Esophagus squamous epithelium (tissue), 5 donors: ENCODE measurements at places on chromosomes 1 and 21.

- DNase-seq: no peak
Observed at GRCh38 chr1:160615660-160616059, 31.2 kb downstream of the SLAMF1 start.

DNA sequence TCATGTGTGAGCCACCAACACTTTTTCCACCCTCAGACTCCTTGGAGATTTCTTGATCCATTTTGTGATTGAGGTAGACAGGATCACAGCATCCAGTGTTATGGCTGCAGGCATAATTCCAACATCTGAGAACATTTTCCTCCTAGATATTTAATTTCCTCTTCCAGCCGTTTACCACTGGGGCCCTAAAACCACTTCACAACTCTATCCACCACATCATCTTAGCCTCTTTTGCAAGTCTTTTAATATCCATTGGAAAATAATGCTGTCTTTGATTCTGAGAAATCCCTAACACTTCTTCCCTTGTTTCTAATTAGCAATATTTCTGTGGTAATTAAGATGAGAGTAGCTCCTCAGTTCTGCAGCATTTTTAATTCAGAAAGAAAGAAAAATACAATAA lies 190.1 kb downstream of the TNR start:
- no peak for DNase-seq

GRCh38 chr1:181583598-181583997 lies 100.3 kb downstream of the CACNA1E start:
- no peak for DNase-seq

- DNase-seq: no peak
Observed at GRCh38 chr1:77012066-77012465, 144.8 kb downstream of the ST6GALNAC5 start.

GRCh38 chr1:238153253-238153652 lies 262.5 kb upstream of the ZP4 start:
- no peak for DNase-seq

DNA sequence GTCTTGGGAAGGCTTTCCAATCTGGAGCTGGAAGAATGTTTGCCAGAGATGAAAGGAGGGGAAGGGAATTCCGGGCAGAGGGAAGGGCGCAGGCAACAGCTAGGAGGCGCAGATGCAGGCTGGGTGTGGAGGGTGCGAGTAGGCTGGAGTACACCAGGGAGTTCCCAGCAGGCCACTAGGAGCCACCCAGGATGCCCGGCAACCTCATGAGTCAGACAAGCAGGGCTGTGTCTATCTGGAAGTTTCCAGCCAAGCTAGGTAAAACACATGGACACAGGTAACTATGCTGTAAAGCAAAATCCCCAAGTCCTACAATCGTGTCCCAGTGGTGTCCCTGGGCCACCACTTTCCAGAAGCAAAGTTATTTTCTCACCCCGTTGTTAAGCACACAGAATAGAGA lies 990 bp upstream of the NBL1 start:
- no peak for DNase-seq

- DNase-seq: no peak
Observed at GRCh38 chr1:98306517-98307089, 354.9 kb upstream of the SNX7 start.

- DNase-seq: no peak
Observed at GRCh38 chr1:201628490-201628889, 89.6 kb downstream of the NAV1 start.

DNA sequence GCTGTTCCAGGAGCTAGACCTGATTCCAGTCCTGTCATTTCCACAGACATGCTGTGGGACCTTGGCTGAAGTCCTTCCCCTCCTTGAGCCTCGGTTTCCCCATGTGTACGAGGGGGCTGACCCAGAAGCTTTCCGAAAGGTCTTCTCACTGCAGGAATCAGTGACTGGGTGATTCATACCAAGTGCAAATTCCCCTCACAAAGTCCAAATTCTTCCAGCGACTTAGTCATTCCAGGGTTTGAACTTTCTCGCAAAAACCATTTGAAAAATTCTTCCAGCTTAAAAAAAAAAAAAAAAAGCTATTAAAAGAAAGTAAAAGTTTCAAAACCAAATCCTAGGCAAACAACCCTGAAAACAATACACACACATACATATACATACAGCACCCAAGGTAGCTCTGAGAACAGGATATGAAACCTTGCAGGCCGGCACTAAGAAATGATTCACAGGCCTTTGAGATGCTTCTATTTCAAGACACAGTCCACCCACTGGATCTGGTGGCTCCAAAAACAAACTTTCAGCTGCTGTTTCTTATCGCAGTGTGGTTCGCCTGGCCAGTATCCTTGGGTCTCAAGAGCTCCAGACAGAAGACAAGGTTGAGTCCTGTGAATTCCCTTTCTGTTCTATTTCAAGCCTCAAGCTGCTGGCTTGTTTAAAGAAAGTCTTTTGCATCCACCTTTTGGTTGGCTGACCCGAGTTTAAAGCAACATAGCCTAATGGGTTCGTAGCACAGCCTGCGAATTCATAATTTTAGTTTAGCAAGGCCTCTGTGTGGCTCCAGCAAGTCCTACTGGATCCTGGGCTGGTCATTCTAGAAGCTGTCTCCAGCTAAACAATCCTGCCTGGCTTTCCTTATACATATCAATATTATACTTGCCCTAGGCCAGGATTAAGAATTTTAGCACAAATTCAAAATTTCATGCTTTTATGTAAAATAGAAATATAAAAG lies 18.0 kb upstream of the ID3 start:
- no peak for DNase-seq

GRCh38 chr1:245160741-245161400 lies 6.1 kb downstream of the KIF26B start:
- no peak for DNase-seq

DNA sequence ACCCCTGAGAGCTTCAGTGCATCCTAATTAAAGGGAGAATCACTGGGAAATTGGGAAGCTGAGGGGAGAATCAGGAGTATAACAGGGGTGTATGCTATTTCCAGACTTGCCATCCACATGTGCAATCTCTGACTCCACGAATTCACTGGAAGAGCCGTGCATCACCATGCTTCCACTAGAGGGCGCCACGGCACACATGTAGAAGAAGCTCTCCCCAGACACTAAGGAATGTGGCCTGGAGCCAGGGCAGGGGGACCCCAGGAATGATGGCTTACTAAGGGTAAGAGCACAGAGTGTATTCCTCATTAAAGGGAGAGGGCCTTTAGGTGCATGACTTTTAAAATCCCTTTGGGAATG lies 81.5 kb downstream of the ABCA4 start:
- DNase-seq: peak; percentile 5

DNA sequence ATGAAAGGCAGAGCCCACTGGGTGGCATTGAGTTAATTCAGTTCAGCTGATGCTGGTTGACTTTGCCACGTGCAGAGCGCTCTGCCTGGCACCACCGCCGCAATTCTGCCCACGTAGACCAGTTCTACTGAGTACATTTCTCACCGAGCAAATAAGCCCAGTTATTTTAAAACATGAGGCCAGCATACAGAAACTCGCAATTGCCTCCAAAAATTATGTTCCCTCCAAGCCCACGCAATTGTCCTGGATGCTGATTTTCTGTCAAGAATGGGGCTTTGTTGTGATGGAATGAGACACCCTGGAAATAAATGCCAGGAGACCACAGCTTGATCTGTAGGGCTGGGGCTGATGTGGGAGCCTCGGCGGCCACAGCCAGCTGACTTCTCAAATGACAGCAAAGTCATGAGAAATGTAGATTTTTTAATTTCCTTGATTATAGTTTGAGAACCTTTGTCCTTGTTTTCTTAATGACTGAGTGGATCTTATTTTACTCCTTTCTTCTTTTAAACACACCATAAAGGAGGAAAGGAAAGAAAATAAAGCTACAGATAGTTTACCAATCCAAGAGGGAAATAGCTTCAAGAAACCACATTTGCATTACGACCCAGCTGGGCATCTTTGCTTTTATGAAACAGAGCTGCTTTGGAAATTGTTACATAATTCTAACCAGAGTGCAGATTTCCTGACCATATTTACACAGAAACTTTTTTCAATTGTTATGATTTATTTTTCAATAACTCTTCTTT lies 11.6 kb upstream of the PARP1 start:
- DNase-seq: no peak

DNA sequence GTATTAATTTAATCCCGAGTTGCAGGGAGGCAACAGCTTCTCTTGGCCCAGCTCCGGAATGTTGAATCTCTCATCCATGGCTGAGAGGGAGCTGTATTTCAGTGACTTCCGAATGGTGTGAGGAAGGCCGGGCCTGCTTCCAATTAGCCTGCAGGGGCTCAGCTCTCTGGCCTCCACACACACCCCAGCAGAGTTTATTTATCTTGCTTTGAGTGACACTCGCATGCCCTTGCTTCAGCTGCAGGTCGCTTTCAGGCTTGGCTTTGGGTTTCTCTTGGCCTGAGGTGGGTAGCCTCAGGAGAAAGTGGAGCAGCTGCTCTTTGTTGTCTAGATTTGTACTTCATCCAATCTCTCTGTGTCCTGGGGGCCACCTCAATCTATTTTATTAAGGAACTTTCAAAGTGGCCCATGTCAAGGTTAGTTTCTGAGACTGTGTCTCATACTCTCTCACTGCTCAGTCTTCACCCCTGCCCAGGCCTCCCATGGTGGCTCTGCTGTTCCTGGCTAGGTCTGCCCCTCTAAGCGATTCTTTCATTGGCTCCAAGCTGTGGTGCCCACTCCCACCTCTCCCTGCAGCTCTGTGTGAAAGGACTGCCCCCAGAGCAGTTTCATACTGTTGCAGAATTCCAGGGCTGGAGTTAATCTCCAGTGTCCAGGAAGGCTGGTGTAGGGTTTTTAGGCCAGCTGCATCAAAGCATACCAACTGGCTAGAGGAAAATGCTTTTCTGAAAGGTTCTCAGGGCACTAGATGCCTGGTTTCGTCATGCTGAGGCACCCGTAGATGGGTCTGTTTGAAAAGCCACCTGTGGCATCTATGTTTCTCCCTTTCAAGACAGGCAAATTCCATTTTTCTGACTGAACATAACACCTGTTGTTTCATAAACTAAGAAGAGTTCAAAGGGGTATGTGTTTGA lies 153.5 kb downstream of the PLXNA2 start:
- DNase-seq: no peak

DNA sequence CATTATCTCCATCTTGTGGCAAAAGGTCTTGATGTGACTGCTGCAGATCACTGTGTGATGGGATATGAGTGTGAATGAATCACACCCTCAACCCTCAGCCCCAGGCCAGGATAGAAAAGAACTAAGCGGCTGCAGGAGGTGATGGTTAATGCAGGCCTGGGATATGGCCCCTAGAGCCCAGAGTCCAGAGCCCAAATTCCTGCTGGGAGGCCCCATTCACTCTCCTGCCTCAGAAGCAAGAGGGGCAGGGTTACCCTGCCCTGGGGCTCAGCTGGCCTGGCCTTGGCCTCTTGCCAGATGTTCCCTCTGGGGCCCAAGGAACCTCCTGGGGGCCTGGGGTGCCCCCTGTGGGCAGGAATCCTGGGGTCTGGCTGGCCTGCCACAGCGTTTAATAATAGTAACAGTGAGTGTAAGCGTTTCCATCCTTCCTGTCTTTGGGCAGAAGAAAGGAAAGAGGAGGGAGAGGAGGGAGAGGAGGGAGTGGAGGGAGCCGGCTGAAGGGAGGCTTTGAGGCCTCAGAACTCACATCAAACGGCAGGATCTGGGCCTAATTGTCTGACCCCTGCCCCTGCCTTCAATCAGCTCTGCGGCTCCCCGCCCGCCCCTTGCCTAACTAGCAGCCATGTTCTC lies 26.2 kb downstream of the DMAP1 start:
- no peak for DNase-seq

DNA sequence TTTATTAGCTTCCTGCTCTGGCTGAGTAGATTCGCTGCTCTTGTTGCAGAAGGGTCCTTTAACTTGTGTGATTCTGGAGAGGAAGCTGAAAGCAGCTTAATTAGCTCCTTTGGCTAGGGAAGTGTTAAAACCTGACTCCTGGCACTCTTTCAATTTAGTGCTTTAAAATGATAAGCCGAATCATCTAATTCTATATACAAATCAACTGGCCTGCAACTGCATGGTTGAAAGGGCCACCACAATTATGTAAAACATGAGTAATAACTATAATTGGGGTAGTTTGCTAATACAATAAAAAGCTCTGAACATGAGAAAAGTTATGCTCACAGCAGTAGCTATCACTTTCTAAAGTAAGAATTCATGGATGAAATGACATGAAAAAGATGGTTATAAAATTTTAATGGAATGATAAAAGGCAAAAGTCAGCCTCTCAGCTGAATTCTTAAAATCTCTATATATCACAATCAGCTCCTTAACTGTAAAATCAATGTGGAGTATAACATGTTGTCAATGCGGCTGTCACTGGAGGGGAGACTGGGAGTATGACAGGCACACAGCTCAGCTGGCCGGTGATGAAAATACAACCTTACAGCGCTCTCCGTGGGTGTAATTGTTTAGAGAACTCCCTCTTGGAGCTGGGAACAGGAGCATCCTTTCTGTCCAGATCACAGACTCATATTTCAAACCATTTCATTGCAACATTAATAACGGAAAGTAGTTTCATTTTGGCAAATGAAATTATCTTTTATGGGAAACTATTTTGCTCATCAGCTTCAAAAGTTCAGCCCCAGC lies 324.4 kb downstream of the KCTD3 start:
- no peak for DNase-seq

- no peak for DNase-seq
Observed at GRCh38 chr1:162316187-162316586, 60.5 kb downstream of the SPATA46 start.

DNA sequence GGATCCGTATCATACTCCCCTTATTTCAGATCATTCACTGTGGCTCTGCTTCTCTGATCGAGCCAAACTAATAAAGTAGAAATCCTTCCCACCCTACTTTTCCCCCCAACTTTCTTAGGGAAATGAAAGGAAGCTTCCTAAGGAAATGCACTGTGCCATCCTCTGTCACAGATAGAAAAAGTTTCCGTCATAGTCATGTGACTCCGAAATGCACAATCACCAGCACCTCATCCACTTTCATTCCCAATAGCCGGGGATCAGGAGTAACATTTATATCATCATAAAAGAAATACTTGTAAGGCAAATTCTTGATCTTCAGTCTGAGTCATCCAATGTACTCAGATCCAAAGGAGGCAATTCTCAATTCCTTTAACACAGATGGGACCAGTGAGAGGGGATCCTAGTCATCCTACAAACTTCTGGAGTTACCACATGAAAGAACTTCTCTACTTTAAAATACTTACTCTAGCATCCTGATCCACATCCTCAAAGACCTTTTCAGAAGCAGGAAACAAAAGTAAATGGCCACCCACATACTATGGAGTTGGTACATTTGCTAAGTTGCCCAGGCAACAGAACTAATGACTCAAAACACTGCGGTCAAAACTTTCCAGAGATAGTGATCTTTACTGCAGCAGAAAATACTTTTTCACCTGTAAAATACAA lies 97.8 kb upstream of the ZC3H11B start:
- DNase-seq: no peak

DNA sequence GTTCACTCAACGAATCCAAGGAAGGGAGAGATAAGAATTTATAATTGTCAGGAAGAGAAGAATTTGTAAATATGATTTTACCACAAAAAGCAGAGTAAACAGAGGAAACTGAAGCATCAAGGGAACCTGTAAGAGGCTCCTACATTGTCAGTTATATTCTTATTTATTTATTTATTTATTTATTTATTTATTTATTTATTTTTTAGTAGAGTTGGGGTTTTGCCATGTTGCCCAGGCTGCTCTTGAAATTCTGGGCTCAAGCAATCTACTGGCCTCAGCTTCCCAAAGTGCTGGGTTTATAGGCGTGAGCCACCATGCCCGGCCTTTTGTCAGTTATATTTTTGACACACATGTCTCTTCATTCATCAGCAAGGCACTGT lies 47.1 kb downstream of the FCRL3 start:
- no peak for DNase-seq
